ENCODE measurements at places on chromosomes 16 and 17. TPM values are rescaled to one million over a fixed set of nuclear protein-coding genes. Genes with fewer than 3 reads are reported as not detected.

The EVI2A gene
- 31.7 TPM for total RNA-seq

- no peak for DNase-seq
Observed at GRCh38 chr17:2926019-2926650, 129.9 kb downstream of the RAP1GAP2 start.

GRCh38 chr16:82820855-82821254 lies 194.1 kb downstream of the CDH13 start:
- DNase-seq, result no peak

- no peak for DNase-seq
Observed at GRCh38 chr17:34645594-34645993, 66.2 kb downstream of the TMEM132E start.

DNA sequence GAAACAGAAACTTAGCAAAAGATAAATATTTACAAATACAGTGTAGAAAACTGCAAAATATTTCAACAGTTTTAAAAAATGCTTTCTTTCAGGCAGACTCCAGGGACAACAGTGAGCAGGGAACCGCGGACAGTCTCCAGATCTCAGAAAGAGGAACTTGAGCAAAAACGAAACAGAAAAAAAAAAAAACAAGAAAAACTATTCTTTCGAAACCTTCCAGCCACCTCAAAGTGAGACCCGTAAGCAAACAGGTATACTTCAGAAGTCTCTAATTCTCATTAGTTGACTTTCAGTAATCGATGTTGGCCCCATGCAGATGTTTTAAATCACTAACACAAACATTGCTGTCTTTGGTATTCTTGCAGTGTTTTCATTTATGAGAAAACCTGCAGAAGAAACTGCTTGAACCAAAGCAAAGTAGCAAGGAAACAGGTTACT lies 15.7 kb upstream of the CCL1 start:
- peak; percentile 54 for DNase-seq

The MYL4 gene
- not detected for total RNA-seq

- DNase-seq, result peak; percentile 55
Observed at GRCh38 chr16:23950898-23951297, 115.1 kb downstream of the PRKCB start.

- DNase-seq, result no peak
Observed at GRCh38 chr17:80969030-80969673, 22.5 kb upstream of the CHMP6 start.

- DNase-seq, result no peak
Observed at GRCh38 chr17:73240561-73240960, 21.1 kb downstream of the CPSF4L start.

The TUBB3 gene
- total RNA-seq, result 1.2 TPM

DNA sequence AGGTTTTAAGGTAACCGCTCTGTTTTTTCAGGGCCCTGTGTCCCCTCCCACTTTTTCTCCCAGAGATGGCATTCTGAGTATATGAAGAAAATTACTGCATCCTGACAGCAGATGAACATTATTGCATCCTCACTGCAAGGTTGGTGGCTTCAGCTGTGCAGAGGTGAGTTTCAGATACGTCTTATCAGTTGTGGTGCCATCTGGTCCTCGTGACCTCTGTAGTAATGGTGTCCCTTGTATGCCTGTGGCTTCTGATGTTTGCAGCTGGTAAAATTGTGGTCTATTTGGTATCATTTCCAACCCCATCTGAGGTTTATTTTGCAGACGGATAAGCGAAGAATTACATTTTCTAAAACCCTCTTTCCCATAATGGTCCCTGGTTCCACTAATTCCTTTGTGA lies 417.0 kb downstream of the HS3ST3B1 start:
- no peak for DNase-seq

The RAB37 gene
- 6.7 TPM for total RNA-seq

DNA sequence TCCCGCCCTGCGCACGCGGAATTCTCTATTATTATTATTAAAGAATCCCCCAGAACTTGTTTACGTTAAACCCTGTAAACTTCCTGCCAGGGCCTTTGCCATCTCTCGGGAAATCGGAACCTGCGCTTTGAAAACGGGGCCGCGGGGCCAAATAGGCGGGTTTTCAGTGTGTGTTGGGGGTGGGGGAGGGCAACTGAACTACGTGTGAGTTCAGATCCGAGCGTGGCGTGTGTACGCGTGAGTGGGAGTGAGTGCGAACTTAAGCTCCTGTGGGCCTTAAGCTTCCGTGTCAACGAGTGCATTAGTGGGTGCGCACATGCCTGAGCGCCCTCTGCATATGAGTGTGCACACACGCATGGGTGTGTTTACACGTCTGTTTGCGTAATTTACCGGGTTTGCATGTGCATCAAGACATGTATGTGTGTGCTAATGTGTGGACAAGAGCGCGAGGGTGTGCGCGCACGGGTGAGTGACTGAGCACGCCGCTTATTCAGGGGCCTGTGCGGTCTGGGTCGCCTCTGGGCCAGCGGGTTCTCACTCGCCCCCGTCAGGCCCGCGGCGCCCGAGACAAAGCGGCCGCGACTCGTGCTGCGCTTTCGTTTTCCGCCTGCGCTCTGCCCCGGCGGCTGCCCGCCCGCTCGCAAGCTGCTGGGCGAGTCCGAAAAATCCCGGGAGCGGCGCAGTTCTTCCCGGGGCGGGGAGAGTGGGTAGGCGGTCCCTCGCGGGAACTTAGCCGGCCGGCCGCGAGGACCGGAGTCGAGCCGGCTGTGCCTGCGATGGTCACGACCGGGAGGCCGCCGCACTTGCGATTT lies 1.2 kb upstream of the FOXF1 start:
- DNase-seq, result no peak

GRCh38 chr16:72085002-72085401 lies 8.4 kb downstream of the TXNL4B start:
- no peak for DNase-seq

DNA sequence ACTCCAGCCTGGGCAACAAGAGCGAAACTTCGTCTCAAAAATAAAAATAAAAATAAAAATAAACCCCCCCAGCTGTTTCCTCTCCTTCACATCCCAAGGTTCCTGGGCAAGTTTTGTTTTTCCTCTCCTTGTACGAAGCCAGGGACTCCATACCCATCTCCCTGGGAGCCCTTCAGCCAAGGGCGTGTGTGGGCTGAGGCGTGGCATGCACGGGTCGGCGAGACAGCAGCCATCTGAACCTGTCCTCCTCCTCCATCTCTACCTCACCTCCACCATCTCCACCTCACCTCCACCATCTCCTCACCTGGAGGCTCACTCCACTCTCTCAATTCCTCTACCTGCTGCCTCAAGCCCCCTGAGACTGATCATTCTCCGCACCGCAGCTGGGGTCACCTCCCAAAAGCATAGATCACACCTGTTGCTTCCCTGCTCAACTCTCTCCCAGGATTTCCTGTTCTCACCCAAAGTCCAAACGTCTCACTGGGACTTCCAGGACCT lies 16.9 kb downstream of the AANAT start:
- DNase-seq, result no peak

The CCT6B gene
- 1.8 TPM for total RNA-seq

The ZFPM1 gene
- 15.0 TPM for total RNA-seq

- DNase-seq, result no peak
Observed at GRCh38 chr17:82840431-82840831, 609 bp upstream of the ZNF750 start.

DNA sequence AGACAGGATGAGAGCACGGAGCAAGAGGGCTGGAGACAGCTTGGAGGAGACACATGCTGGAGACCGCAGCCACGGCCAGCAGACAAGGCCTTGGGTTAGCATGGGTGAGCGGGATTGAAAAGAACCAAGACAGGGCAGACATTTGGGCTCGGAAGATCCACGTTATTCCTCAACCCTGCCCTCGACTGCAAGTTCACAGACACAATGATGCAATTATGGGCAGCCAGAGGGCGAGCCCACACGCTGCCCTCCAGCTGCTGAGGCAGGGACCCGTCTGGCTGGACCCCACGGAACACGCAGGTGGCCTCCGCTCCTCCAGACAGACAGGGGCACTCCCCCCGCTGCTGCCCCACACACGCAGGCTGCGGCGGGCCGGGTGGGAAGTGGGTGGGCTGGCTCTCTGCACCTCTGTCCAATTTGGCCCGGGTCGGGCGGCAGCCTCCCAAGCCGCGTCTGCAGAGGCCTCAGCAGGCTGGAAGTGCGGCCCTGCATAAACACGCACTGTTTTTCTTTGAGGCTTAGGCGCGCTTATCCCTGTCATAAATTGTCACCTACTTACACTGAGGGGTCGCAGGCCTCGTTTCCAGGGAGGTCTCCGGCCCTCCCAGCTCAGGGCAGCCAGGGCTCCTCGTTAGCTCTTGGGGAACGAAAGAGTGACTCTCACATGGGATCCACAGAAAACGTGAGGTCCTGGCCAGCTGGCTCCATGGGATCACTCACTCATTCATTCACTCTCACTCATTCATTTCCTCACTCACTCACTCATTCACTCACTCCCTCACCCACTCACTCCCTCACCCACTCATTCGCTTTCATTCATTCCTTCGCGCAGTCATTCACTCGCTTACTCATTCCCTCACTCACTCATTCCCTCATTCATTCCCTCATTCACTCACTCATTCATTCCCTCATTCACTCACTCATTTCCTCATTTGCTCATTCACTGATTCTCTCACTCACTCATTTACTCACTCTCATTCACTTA lies 303.9 kb downstream of the C16orf95 start:
- DNase-seq, result no peak

- no peak for DNase-seq
Observed at GRCh38 chr16:1643521-1643920, 31.4 kb downstream of the CRAMP1 start.

The SLC52A1 gene
- total RNA-seq, result 0.13 TPM

The SLC5A10 gene
- not detected for total RNA-seq

The ARL6IP1 gene
- 97.3 TPM for total RNA-seq

GRCh38 chr16:85729452-85730185 lies 21.3 kb downstream of the C16orf74 start:
- no peak for DNase-seq

The NPB gene
- not detected for total RNA-seq

DNA sequence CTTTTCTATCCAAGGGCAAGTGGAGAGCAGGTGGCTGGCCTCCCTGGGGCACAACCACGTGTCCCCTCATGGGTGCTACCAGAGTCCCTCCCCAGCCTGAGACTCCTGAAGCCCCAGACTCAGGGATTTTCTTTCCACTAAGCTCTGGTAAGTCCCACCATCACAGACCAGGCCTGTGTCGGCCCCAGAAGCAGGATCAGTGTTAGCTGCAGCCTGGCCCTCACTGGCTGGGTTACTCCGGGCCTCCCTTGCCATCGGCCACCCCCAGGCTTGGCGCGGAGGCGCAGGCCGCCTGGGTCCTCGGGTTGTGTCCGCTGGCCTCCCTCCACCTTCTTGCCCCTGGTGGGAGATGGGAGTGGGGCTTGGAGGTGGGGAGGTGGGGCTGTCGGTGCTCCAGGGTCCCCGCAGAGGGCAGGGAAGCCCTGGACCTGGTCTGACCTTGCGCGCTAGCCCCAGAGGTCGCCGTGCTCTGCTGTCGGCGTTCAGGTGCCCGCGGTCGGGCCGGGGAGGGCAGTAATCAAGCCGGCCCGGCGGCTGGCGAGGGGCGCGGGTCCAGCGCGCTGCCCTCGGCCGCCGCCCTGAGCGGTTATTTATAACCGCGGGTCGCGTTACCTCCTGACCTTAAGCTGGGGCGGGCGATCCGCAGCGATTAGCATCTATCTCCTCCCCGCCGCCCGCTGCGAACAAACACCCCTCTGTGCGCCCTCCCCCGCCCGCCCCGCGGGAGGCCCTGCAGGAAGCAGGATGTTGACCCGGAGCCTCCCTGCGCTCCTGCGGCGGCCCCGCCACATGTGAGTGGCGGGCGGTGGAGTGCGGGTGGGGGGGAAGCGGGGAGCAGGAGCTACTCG lies 78.1 kb upstream of the TOB1 start:
- peak; percentile 89 for DNase-seq

GRCh38 chr16:1464196-1464893 lies 10.5 kb downstream of the CLCN7 start:
- no peak for DNase-seq

GRCh38 chr16:66127459-66128370 lies 238.8 kb upstream of the CDH5 start:
- DNase-seq, result no peak

The SLFN14 gene
- not detected for total RNA-seq

The SLC5A11 gene
- 0.78 TPM for total RNA-seq

Measured in activated CD8-positive, alpha-beta T cell treated with anti-CD3 and anti-CD28 coated beads for 36 hours (primary cell).